ENCODE measurements at places on chromosomes 1 and 21.

DNA sequence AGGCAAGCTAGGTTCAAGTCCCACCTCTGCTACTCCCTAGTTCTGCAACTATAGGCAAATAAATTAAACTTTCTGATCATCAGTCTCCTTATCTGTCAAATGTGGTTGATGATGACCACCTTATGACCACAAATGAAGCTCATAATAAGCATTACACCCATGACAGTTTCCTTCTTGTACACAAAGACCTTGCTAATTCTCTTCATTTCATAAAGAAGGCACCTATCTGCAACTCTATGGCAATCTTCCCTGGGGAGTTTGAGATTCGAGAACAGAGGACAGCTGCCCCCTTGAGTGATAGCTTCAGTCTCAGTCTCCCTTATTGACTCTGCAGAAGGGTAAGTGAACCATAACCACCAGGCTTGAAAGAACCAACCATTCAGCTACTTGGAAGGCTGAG, 503.1 kb upstream of the DAB1 start:
- DNase-seq = no peak

DNA sequence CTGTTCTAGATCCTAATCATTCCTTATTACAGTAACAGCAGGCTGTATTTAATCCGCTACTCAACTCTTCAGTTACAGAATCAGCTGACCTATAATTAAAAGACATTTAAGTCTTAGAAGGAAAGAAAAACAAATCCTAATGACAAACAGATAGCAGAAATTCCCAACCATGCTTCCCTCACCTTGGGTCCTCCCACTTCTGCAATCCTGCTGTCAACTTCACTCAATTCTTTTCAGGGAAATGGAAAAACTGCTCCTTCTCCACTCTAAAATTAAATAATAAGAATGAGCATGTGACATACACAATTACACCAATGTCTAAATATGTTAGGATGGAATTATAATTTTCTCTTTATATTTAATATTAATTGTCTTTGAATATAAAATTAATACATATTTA, 182.6 kb upstream of the LYPLAL1 start:
- no peak for DNase-seq

- DNase-seq = peak; percentile 31
Measured at GRCh38 chr21:46605767-46606426, 1.0 kb upstream of the S100B start.

DNA sequence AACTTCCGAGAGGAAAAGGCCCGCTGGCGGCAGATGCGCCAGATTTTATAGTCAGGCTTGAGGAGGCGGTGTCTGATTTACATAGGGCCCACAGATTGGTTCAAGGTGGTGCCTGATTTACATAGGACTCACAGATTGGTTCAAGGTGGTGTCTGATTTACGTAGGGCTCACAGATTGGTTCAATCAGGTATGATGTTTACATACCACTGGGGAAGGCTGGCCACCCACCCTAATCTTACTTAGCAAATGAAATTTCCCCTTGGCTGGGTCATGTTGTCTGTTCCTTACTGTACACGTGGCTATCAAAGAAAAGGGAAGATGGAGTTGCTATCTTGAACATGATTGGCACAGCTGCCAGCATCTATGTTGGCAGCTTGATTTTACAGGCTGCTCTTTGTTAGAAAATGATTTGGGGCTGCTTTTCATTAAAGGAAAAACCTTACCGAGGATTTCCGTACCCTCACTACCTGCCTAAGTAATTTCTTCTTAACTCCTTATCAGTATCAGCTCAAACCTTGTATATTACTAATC, 96.3 kb downstream of the SETD4 start:
- no peak for DNase-seq

- no peak for DNase-seq
Measured at GRCh38 chr1:7541629-7542028, 229.5 kb upstream of the VAMP3 start.

GRCh38 chr1:102879439-102879993, 228.8 kb downstream of the COL11A1 start:
- DNase-seq = no peak

DNA sequence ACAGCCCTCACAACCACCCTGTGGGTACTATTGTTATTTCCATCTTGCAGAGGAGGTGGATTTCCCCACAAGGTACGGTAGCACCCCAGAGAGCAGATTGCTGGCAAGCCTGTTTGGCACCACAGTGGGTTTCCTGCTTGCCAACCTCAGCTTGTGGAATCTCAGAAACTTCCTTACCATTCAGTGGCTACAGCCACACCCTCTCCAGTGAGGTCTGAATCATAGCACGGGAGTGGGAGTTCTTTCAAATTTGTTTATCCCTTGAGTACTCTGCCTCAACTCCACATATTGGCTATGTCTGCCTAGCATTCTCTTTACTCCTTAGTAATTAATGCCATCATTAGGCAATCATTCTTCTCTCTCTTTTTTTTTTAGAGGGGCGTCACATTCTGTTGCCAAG, 162.1 kb downstream of the PTPRU start:
- DNase-seq = no peak

DNA sequence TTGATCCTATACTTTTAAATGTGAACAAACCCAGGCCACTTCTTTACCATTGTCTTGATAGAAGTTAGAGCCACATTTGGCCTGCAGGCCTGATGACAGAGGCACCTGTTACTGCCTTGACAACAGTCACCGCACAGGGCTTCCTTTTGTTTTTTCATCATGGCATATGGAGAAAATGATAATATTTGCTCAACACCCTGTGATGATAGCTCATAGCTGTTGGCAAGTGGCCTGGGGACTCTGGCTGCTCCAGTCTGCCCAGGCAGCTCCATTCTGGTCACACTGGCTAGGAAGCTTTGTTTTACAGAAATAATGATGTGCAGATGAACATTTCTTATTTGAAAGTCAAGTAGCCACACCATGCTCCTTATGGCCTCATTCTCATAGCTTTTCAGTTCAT, 89.6 kb upstream of the GPR88 start:
- DNase-seq = no peak

- no peak for DNase-seq
Measured at GRCh38 chr21:31520561-31521098, 138.9 kb upstream of the SOD1 start.

DNA sequence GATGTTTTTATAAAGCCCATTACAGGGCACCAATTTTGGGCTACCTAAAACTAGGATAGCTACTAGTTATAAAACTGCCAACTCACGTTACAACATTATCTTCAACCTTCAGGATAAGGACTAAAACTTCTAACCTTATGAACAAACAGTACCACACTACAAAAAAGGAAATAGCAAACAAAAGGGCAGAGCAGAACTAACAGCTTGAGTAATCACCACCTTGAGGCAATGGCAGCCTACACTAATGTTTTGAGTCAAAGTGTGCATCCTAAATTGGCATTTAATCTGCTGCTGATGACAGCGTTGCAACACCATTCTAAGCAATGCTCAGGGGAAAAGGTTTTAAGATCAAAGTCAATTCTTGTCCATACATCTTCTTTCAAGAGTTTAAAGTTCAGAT, 27.2 kb downstream of the PTP4A2 start:
- DNase-seq = no peak

DNA sequence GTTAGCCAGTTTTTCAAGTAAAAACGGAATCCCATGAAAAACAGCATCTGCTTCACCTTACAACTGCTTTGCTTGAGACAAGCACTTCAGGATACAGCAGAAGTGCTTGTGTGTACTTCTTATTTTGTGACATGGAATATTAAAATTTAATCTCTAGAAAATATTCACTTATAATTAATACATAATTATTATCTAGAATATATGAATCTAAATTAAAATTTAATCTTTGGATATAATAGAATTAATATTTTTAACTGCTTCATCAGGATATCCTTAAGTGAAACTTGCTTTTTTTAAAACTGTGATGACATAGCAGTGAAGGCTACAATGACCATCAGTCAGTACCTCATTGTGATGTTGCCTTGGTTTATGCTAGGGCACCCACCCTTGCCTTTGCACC, 148.4 kb upstream of the C1orf105 start:
- DNase-seq = no peak

GRCh38 chr1:77350012-77350770, 68.4 kb downstream of the AK5 start:
- no peak for DNase-seq

GRCh38 chr1:167165948-167166689, 54.6 kb upstream of the POU2F1 start:
- DNase-seq = no peak

- no peak for DNase-seq
Measured at GRCh38 chr1:92987462-92987861, 26.2 kb upstream of the DIPK1A start.

- DNase-seq = no peak
Measured at GRCh38 chr1:43653893-43654292, 3.9 kb downstream of the KDM4A start.

DNA sequence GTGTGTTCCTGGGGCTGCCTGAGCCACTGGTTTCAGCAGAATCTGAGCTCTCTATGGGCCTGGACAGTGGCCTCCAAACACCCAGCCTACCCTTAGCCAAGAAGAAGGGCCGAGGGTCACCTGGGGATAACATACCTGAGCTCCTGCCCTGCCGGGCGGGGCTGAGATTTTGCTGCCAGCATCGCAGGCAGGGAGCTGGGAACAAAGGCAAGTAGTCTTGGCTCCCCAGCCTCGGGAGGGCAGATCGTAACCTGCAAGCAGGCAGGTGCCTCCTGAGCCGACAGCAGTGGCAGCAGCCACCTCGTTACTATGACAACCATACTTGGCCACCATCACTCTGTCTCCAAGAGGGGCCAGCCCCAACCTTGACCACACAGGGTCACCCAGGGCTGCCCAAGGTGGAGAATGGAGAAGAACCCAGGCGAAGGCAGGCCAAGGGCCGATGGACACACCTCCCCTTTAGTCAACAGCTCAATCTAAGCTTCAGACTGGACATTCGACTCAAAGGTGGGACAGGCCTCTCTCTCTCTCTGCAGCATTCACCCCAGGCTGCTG, 54.6 kb downstream of the TOMM20 start:
- no peak for DNase-seq

DNA sequence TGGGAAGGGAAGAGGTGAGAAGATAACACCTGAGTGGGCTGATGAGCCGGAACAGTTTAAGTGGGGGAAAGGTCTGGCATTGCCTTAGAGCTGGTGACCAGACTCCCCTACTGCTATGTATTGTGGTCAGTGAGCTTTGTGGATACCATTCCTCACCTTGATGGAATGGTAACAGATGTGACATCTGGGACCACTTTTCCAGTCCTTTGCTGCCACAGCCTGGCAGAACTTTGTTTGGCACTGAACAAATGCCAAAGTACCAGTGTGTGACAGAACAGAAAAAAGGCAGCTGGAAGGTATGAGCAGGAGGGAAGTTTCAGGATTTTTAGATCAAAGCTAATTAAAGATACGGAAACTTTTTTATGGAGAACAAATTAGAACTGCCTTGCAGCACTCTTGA, 6.2 kb downstream of the MED8 start:
- DNase-seq = no peak

GRCh38 chr1:47189844-47190508, at the start of gene PDZK1IP1:
Gene PDZK1IP1 (minus strand): TSS chr1:47190036. CDS start chr1:47189932, 104 bp downstream.
- no peak for DNase-seq

DNA sequence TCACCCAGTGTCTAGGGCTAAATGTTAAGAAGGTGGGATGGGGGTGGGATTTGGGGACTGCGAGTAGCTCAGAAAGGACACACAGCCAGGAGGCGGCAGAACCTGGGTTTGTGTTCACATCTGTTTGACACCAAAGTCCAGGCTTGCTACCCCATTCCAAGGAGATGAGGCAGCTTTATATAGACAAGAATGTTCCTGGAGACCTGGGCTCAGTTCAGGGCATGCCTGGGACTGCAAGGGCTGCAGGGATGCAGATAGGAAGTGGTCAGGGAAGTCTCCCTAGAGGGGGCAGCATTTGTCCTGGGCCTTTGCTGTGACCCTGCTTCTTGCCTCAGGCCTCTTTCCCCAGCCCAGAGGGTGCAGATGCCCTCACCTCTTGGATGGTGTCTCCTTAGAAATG, 16.3 kb downstream of the PADI3 start:
- DNase-seq = no peak

DNA sequence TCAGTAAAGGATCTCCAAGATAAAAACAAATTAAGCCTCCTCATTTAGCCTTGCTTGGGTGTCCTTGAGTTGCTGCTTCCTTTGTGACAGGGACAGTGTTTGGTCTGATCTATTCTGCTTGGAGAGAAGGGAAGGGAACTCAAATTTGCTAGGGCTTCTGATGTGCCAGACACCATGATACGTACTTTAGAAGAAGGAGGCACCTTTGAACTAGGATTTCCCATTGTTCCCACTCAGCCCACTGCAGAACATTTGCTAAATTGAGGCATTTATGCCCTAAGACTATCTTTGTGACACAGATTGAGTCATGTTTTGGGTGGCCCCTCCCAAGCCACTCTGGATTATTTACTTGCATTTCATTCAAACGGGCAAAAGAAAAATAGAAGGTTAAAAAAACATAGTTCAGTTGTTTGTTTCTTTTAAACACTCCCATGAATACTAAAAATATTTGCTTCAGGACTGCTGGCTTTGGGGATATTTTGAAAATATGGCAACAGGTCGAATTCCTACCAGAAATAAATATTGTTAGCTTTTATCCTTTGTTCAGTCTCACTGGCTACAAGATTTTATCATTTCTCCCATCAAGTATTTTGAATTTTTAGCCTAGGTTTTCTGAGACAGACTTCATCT, 81.9 kb upstream of the WLS start:
- no peak for DNase-seq

- DNase-seq = no peak
Measured at GRCh38 chr1:68173283-68173935, 58.9 kb downstream of the WLS start.

DNA sequence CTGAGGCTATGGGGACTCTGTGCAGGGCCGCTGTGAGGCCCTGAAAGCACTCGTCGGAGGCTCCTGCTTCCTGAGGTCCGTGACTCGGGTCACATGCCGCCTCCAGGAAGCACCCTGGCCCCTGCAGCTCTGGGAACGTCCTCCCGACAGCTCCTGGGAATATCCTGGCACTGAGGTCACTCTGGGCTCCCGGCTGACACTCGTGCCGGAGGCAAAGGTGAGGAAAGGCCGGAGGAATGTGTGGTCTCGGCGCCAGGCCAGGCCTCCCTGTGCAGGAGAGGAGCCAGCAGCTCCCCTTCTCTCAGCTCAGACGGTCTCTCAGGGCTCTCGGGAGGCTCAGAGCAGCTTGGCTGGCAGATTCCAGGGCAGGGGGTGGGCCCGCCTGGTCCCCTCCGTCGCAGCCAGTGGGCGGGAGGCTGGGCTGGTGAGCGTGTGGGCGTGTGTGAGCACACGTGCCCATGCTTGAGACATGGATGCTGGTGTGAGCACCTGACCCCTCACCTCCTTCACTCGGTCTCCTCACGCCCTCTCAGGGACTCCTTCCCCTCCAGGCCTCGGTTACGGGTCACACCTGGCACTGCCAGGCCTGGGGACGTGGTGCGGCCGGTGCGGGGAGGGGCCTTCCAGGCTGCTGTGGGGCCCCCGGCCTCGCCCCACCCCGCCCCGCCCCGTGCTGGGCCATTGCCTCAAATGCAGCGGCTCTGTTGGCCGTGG, 5.5 kb upstream of the RNF223 start:
- no peak for DNase-seq

GRCh38 chr21:44027607-44028286, 15.6 kb downstream of the TRAPPC10 start:
- no peak for DNase-seq
